H1 (cell line): ENCODE measurements at places on chromosomes 6 and 20. TPM values are rescaled to one million over a fixed set of nuclear protein-coding genes. Genes with fewer than 3 reads are reported as not detected.

- no peak for DNase-seq
Observed at GRCh38 chr20:6008254-6008653, 45.6 kb downstream of the LRRN4 start.

FOXC1 gene
- polyA plus RNA-seq: 0.05 TPM in 1 of 2 replicates, not detected in the other

SPO11 gene
- not detected in 2 replicates for polyA plus RNA-seq

GRCh38 chr6:81792826-81793225, 40.3 kb upstream of the TENT5A start:
- DNase-seq: no peak

DNA sequence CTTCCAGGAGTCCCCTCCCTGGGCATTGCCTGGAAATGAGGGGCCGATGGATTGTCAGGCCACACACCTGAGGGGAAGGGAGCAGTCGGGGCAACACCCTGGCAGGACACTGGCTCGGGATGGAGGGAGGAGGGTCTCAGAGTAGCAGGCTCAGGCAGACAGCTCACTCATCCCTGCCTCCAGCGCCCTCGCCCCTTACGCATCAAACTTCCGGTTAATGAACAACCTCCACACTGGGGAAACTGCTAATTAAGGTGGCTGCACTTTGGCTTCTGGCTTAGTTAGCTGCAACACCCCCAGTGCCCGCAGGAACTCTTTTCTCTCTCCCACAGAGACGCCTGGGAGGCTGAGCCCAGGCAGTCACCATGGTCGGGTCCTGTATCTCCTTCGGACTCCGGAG, 13.4 kb upstream of the CHRNA4 start:
- no peak for DNase-seq
